ENCODE measurements at places on chromosomes 7 and 10.

GRCh38 chr10:49395741-49396665, at the start of gene DRGX:
DRGX (minus strand) TSS chr10:49396089; CDS start chr10:49395440, 649 bp downstream.
- DNase-seq: no peak

DNA sequence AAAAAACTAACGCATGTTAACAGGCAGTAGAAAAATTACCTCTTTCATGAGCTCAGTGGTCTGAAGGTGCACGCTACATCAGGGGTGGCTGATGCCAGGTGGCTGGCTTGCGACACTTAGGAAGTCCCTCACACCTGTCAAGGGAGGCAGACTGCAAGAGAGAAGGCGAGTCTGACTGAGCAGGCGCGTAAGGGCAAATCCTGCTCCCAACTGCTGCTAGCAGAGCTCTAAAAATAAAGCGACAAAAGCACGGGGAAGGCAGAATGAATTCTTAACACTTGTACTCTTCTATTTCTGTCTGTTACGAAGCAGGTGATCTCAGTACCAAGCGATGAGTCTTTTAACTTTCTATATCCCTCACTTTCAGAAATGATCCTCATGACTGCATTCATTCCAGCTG, 33.1 kb downstream of the CACNA2D1 start:
- no peak for DNase-seq

GRCh38 chr10:61325223-61325960, 127.8 kb downstream of the TMEM26 start:
- no peak for DNase-seq

DNA sequence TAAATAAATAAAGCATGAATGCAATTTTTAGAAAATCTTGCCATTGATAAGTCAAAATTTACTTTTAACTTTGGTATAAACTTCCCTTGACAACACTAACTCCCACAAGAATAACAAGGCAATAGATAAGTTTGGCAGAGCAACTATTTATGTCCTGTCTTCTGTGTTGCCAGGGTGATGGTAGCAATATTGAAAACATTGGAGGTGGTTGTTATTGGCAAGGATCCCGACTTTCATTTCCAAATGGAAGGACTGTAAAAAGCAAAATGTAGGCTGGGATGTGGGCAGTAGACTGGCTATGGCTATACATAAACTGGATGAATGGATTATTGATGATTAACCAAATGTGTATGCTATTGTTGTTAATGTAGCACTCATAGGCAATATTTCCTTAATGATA, 134.9 kb upstream of the CACNA2D1 start:
- no peak for DNase-seq

DNA sequence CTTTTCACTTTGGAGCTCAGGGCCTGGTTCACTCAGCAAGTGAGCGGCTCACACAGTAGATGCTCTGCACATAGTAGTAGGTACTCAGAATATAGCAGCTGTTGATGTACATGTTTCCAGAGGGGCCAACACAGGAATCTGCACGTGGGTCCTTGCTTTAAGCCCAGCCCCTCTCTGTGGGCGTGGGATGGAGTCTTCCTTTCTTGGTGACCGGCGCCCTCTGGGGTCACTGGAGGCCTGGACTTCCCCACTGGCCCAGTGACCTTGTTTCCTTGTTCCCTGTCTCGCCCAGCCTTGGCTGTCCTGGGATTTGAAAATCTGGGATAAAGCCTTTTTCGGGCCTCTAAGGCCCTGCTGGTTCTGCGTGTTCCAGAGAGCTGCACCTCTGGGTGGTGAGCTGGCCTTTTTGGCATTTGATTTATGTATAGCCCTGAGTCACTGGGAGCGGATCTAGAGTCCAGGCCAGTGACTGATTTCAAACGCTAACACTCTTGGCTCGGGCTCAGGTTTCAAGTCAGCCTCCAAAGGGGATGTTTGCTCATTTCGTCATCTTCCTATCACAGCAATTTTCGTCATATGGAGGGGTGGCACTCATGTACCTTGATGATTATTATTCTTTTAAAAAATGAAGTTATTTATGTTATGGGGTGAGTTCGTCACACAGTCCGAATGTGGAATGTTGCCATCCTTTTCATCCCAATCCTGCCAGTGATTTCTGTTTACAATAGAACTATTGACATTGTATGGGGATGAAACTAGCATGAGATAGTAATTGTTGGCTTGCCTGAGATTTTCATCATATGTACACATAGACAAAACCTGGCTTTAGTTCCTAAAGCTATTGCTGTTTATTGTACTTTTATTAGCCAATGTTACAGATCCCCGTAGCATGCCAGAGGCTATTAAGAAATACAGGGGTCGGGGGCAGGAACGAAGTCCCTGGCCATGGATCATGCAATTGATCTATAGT, 65.5 kb downstream of the CUX1 start:
- DNase-seq: peak; percentile 97

DNA sequence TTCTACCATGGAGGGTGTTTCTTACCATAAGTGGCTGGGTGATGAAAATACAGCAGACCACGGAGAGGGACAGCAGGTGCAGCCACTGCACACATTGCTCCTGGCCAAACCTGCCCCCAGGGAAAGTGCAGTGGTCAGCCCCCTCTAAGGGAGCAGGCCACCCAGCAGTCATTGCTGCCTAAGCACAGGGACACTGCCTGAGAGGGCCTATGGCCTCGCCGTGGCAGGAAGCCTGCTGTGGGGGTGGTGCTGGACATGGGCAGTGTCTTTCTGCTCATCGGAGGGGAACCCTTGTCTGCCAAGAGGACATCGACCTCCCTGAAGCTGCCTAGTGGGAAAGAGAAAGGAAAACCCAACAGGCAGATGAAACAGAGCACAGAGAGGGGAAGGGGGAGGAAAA, 118.3 kb downstream of the PKD1L1 start:
- DNase-seq: no peak

GRCh38 chr7:7114575-7115291, 67.6 kb upstream of the C1GALT1 start:
- no peak for DNase-seq

Measured in kidney capillary endothelial cell (primary cell).